HEK293T (cell line): ENCODE measurements at places on chromosomes 11 and 22.

GRCh38 chr11:86735451-86736290, 63.3 kb upstream of the ME3 start:
- DNase-seq = no peak

GRCh38 chr11:111530091-111530490, 10.4 kb upstream of the LAYN start:
- DNase-seq = no peak

DNA sequence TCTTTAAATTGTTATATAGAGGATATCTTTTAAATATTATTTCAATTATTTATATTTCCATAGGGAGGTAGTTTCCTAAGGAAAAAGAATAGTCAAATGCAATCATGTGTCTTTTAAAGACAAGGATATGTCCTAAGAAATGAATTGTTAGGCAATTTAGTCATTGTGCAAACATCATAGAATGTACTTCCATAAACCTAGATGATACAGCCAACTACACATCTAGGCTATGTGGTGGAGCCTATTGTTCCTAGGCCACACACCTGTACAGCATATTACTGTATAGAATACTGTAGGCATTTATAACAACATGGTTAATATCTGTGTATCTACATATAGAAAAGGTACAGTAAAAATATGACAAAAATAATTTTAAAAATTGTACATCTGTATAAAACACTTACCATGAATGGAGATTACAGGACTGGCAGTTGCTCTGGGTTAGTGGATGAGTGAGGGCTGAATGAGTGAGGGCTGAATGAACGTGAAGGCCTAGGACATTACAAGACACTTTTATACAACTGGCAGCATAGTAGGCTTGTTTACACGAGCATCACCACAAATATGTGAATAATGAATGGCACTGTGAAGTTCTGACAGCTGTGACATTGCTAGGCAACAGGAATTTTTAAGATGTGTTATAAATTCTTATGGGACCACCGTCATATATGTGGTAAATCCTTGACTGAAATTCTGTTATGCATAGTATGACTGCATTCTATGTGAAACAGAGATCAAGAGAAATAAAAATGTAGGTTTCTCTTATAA, 1879.0 kb upstream of the RAG2 start:
- no peak for DNase-seq

DNA sequence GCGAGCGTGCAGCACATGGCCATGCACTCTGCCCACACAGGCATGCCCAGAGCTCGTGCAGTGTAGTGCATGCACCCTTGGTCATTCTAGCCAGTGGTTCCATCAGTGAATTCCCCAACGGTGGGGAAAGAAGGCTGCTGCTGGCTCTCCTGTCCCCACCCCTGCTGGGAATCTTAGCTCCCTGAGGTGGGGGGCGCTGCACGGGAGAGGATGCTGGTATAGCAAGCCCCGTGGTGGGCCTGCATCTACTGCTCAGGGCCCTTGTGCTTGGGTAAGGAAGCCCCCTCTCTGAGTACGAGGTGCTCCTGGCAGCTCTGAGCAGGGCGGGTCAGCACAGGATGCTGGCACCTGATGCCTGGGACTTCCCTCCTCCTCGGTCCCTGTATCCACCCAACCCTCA, 18.5 kb upstream of the BAIAP2L2 start:
- no peak for DNase-seq

DNA sequence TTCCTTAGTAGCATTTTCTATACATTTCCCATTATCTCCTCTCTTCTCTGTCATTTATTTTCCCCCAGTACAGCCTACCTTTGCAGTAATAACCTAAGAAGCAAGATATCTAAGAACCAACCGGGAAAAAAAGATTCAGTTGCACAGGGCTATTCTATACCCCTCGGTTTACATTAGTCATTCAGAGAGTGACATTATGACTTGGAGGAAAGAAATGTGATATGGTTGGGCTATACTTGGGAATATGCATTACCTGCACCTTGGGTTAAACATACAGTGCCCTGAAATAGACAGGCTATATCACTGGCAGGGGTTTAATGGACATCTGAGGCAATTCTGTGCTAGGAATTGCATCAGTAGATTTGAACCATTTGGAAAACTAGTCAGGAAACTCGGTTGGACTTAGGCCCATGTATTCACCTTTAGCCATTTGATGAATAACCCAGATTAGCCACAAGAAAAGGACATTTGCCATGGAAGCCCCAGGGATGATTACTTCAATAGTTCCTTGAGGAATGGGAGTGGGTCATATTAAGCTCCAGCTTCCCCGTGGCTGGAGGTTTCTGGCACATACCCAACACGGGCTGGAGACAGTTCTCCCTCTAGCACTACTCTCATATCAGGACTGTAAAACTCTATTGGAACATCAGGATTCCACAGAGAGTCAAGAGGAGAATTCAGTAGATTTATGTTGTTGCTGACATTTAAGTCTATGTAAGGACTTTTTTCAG, 973.2 kb downstream of the NTM start:
- no peak for DNase-seq

DNA sequence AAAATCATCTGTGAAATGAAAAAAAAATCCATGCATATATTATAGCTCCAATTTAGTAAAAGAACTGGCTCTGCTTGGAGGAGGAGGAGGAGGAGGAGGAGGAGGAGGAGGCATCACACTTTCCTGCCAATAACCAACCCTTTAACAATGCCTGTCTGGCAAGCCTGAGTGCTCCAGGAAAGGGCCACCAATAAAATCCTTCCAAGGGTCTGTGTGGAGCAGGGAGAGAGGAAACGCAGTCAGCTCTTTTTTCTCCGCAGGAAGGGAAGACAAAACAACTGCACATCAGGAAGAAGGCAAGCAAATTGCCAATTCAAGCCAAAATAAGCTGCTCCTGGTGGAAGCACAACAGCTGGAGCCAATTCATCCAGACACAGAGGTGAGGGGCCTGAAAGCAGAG, 139.0 kb downstream of the KCNC1 start:
- no peak for DNase-seq

- DNase-seq = no peak
These were observed 484.7 kb upstream of the TENM4 start for GRCh38 chr11:79925570-79925969.

DNA sequence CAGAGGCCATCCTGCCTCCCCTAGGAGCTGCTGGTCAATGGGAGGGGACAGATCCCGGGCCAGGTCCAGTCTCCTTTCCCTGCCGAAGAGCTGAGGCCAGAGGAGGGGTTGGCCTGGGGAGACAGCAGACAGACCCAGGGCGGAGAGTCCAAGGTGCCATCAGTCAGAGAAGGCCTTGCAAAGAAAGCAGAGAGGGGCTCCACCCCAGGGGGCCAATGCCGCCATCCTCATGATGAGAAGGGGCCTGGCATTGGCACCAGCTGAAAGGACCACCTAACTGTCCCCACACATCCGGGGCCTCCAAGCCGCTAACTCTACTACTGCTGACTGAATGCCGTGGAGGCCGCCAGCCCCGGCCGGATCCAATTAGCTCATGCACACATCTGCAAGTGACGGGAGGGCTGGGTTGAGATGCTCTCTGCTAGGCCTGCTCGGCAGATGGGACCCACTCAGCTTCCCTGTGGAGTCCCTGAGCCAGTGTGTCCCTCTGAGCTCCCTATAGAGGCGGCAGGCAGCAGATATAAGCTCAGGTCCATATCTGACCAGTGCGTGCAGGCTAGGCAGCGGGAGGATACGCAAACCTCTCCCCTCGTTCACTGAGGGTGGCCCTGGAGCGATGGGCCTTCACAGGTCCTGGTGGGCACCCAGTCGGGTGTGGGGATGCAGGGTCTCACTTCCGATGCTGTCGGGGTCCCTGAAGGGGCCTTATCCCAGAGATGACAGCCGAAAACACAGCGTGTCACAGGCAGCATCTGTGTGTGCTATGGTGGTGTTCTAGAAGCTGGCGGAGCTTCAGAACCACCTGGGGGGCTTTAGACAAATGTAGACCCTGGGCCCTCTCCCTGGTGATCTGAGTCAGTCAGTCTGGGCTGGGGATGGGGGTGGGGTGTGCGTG, 183.9 kb downstream of the CTTN start:
- DNase-seq = no peak

DNA sequence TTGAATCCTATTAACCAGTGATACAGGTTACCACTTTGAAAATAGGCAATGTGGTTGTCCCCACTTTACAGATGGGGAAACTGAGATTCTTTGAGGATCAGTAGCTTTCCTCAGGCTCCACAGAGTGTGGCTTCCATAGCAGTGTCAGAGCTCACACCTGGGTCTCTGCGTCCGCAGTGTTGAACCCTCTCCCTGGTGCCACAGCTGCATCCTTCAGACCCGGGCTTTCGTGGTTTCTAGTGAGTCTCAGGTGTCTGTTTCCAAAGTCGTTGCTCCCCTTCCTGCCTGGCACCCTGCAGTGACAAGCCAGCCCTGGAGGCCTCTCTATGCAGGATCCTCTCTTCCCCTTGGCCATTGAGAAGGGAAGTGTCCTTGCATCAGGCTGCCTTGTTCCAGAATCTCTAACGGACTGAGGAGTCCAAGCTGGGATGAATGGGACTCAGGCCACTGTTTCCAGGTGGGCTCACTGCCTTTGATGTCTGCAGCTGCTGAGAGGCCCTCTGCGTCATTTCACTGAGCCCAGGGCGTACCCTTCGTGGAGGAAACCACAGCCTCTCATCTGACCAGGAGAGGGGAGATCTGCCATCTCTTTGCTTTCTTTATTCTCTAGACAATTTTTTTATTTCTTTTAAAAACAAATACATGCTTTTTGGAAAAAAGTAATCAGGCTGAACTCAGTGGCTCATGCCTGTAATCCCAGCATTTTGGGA, 48.4 kb upstream of the MICAL2 start:
- no peak for DNase-seq

- DNase-seq = no peak
These were observed 114.1 kb upstream of the GRAMD1B start for GRCh38 chr11:123316003-123316402.

DNA sequence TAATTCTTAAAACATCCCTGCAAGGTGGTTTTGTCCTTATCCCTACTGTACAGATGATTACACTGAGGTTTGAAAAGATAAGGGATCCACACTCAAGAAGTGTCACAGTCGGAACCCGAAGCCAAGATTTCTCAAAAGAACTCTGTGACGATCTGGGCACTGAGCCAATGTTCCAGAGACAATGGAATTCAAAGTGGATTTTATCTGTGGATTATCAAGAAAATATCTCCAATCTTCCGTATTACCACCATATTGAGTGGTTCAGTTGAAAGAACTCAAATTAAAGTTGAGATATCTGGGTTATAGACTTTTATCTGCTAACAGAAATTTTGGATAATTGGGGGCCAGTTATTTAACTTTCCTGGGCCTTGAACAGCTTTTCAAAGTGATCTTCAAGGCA, 100.0 kb upstream of the GRAMD1B start:
- DNase-seq = no peak

- DNase-seq = no peak
These were observed 49.8 kb downstream of the SHANK2 start for GRCh38 chr11:71202598-71202944.

DNA sequence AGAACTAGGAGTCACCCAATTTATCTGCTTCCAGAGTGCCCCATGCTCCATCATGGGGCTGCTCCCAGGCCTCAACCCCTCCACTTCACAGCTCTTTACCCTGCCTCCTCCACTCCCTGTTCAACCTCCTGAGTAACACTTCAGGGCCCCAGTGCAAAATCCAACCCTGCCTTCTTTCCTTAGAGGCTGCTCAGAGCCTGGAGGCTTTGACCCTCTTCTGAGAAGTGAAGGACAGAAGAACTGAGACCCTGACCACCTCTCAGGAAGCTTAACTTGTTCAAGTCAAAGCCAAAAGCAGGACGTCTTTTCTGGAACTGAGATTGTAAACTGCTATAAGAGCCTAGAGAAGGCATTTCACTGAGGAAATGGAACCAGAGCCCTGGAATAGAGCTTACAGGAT, 15.5 kb downstream of the EIF3F start:
- DNase-seq = no peak

DNA sequence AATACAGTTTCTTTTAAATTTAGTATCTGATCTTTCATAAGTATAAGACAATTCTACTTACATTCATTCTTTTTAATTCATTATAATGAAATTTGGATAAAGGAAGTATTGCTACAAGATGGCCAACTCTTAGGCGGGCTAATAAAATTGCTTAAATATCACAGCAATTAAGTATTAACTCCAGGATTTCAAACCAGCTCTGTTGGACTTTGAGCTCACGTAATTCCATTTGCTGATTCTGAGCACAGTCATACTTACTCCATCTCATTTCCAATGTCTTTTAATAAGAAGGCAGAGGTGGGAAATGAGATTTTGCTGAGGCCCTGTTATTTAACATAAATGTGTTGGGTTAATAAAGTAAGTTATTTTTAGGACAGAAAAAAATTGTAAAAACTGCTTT, 748.1 kb downstream of the KCNA4 start:
- no peak for DNase-seq

DNA sequence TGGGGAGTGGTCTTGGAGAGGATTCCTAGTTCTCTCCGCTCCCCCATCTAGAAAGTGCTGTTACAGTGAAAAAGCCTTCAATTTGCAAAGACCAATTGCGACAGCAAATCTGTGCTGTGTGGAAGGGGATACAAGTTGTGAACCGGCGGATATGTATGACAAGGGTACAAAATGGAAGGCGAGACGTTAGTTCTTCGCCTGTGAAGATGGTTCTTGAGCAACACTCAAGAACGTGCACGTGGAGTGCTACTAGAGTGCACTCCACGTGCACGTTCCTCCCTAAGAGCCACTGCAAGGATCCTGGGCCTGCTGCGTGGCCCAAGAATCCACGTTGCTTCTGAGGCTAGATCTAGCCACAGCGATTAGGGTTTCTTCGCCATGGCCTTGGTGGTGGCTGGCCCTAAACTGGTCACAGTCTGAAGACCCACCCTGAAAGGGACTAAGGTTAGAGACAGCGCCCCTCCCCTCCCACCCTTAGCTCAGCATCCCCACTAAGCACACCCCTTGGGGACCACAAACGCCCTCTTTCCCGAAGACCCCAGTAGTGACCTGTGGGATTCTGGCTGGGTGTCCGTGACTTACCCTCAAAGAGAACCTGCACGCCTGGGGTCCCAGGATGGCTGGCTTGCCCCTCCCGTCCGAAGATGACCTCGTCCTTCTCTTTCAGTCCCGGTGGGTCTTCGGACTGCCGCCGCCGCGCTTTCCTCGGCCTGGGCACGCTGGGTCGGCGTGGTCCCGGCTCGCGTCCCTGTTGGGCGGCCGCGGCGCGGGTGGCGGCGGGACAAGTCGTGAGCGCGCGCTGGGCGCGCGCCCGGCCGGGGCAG, 519 bp upstream of the PDE3B start:
- DNase-seq = no peak

DNA sequence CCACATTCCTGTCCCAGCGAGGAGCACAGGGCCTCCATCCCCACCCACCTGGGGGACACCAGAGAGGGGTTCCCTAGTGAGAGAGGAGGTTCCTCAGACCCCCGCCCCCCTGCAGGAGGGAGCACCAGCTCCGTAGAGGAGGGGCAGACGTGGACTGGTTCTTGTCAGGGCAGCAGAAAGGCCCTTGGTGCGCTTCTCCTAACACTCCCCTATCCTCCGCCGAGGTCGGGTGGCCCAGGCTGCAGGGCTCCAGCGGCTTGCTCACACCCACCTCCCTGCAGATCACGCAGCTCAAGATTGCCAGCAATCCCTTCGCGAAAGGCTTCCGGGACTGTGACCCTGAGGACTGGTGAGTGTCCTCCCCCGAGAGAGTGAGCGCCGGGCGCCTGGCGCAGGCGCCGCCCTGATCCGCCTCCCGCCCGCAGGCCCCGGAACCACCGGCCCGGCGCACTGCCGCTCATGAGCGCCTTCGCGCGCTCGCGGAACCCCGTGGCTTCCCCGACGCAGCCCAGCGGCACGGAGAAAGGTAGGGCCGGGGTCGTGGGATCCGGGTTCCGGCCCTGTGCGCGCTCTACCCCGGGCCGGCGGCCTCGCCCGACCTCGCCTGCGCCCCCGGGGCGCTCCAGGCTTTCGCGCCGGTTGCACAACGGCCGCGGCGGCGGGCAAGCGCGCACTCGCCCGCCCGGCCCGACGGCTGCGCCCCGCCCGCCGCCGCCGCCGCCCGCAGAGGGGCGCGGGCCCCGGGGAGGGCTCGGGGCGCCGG, 5.1 kb downstream of the TBX1 start:
- DNase-seq = no peak
